Activated CD4-positive, alpha-beta T cell treated with anti-CD3 and anti-CD28 coated beads, Interleukin-2, amount 50 U/mL, for 16 hours (primary cell): ENCODE measurements at places on chromosomes 11 and 22.

GRCh38 chr11:114135737-114136151, 76.2 kb downstream of the ZBTB16 start:
- DNase-seq: no peak

DNA sequence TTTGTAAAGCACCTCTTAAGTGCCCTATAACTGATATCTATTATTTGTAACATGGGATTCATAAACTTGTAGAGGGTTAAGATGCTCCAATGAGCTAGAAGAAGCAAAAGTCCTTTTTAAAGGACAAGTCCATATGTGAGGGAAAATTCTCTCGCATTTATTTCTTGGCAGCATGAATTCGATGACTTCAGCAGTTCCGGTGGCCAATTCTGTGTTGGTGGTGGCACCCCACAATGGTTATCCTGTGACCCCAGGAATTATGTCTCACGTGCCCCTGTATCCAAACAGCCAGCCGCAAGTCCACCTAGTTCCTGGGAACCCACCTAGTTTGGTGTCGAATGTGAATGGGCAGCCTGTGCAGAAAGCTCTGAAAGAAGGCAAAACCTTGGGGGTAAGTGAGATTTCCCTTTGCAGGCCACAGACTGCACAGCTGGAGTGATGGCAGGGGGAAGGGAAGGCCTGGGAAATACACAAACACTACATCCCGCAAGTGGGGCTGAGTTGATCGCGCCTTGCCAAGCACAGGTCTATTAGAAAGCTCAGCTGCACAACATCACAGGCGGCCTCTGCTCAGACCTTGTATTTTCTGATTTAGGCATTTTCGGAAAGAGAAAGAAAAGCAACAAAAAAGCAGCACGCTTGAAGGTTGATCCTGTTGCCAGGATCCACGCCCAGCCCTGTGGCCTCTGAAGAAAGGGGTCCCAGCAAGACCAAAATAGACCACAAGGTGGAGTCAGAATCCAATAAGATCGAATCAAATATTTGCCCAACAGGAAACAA, 1.5 kb downstream of the MS4A8 start:
- DNase-seq: peak; percentile 21

DNA sequence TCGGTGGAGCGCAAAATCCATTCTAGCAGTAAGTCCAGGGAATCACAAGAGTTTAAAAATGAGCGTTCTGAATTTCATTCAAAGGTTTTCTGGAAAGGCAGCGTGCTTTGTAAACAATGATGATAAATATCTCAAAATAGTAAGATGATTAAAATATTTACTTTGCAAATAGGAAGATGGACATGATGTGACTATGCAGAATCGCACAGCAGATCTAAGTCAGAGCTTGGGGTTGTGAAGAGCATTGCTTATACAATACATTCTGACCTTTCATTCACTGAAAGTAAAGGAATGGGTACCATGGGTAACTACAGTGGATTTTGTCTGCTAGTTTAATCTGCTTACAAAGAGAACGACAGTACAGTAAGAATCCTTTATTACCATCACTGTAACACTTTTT, 77.5 kb downstream of the PPP6R3 start:
- DNase-seq: no peak

GRCh38 chr11:72668629-72669347, 5.4 kb downstream of the PDE2A start:
- peak; percentile 81 for DNase-seq

- DNase-seq: no peak
Measured at GRCh38 chr11:131762346-131763110, 392.1 kb downstream of the NTM start.

DNA sequence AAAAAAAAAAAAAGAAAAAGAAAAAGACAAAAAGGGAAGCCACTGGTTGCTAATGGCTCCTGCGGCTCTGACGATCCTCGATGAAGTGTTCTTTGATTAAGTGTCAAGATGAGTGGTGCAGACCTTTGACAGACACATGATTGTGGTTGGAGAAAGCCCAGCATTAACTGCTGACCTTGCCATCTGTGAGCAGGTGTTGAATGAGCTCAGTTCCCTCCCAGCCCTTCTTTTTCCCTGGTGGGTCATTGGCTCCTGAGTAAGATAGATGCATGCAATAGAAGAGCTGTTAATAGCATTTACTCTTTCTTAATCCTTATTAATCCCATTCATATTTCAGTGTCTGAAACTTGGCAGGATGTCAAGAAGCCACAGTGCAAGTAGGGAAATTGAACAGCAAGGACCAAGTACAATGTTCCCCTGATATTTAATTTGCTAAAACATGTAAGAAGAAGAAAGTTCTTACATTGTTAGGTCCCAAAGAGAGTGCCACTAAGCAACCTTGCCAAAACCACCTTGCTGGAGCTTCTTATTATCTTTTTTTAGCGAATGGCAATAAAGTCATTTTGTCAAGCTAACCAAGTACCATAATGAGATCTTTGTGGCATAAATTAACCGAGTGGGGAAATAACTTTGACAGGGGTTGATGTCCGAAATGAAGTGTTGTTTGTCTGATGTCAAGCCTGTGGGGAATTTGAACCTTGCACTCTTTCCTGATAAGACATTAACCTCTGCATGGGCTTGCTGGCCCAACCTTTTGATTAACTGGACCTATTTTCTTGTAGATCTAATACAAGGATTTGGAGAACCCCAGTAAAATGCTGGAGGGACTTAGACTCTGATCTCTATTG, 113.7 kb downstream of the PTPRJ start:
- peak; percentile 27 for DNase-seq
